Stimulated activated CD4-positive, alpha-beta T cell treated with anti-CD3 and anti-CD28 coated beads, Interleukin-12 subunit alpha, Interleukin-12 subunit beta, amount 100 ng/mL, for 24 hours (primary cell): ENCODE measurements at places on chromosomes 7 and 10.

DNA sequence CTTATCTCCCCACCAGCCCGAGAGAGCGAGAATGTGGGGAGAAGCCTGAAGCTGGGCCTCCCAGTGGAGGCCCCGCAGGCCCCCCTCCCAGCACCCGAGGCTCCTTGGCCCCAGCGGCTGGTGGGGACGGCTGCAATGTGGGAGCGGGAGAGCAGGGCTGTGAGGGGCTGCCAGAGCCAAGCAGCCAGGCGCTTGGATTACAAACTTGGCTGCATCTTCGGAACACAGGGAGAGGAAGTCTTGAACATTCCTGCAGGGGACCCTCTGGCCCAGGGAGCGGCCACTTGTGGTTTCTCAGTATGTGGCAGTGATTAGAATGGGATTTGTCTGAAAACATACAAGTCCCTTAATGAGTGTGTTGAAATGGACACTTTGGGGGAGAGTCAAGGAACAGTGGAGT lies 23.2 kb downstream of the ELN start:
- DNase-seq, result no peak

GRCh38 chr10:59362144-59362958 lies at the start of gene FAM13C:
TSS of gene FAM13C (minus strand) at chr10:59362549. CDS start at chr10:59362460, 89 bp downstream.
- DNase-seq, result no peak

DNA sequence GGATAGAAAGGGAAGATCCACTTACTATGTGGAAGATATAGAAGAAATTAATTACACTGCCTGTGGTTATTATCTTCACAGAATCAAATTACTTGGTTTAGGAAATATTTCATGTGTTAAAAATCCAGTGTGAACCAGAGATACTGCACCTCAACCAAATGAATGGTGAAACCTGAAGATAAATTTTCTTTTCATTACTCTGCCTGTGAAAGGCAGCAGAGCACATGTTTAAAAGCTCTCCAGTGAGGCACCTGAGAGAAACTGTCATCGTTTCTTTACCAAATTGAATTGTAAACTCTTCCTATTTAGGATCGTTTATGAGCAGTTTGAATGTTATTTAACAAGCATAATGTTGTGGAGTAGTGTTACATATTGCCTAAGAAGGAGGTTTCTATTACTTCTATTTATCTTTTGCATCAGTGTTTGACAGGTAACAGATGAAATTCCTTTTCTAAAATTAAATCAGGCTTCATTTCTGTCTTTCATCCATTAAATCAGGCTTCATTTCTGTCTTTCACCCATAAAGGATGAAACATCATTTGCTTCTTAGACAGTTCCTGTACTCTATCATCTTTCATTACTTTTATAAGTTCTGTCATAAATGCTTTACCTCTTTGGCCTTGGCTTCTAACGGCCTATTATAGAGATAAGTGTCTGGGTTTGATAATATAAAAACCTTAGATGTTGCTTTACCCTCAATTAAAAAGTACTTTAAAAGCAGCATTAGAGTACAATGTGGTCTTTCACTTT lies 266.6 kb downstream of the NXPH1 start:
- DNase-seq, result no peak

DNA sequence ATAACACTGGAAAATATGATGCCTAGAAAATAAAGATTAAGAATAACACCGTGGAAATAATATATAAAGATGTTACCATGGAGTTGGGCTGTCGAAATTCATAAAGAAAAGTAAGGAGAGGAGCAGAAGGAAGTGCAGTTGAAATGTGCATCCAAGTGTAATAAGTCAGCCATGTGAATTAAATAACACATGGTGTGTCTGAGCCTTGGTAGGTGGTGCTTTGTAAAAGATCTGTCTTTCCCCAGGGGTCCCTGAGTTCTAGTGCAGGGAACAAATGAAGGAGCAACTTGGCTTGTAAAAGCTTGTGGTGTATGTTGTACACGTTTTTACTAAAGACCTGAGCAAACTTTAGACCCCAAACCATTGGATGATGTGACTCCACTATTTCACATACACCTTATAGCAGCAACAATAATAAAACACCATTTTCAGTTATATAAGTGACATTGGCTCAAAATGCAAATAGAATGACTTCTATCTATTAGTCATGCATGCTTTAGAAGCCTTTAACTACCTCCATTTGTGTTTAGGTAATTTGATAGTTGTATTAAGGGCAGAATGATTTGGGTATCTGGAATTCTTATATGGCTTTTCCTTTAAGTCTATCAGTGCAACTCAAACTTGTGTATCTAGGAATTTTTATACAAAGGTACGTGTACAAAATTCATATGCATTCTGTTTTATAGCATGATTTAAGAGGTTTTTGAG lies 11.3 kb downstream of the STARD3NL start:
- no peak for DNase-seq

- no peak for DNase-seq
Measured at GRCh38 chr7:7771452-7771851, 53.0 kb upstream of the RPA3 start.

DNA sequence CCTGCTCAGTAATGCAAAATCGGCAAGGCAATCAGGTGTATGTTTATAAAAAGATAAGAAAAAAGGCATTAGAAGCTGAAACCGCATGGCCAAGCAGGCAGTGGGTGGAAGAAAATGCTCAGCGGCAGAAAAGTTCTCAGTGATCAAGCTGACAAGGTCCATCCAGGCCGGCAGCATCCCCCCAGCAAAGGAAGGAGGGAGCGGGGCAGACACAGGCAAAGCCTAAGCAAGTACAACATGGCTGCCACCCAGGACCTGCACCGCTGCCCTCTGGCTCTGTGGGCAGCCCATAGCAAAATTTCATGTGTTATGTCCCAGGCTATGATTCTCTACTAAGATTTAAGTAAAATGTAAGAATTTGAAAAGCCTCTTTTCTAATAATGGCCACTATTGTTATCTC lies 45.4 kb downstream of the MRPS24 start:
- no peak for DNase-seq

DNA sequence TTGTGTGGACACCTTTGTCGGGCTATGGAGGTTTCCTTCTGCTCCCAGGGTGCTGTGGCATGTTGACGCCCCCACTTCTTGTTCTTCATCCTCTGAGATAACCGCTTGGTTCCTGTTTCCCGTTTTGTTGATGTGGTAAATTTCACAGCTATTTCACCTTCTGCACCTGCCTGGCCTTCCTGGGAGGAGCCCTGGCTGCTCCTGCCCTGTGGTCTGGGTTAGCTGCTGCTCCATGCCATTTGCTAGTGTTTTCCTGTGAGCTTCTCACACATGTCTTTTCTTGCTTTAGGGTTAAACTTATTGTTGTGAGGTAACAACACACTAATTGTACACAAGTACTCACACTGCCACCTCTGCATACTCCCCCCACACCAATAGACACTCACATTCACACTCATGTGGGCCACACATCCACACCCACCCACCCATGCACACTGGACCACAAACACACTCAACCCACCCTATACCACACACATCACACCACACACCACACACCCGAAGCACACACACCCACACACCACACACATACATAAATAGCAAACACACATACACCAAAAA lies 46.5 kb upstream of the MSMB start:
- no peak for DNase-seq

- DNase-seq, result no peak
Measured at GRCh38 chr10:3754727-3755439, 30.1 kb downstream of the KLF6 start.

DNA sequence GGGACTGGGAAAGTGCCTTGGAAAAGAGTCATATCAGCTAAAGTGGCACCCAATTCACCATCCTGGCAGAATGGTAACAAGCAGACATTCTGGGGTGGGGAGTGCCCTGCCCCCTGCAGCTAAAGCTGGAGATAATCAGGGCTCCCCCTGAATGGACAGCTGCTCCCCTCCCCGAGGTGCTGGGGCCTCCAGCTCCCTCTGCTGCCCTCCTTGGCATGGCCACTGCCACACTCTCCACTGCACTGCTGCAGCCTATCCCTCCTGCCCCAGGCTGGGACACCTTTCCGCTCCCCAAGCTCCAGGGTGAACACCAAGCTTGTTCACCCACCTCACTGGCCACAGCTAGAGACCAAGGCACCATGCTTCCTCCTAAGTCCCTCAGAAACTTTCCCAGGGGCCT lies 9.8 kb upstream of the PARD3 start:
- DNase-seq, result no peak

GRCh38 chr7:25863729-25864110 lies 288.3 kb upstream of the NFE2L3 start:
- DNase-seq, result no peak

DNA sequence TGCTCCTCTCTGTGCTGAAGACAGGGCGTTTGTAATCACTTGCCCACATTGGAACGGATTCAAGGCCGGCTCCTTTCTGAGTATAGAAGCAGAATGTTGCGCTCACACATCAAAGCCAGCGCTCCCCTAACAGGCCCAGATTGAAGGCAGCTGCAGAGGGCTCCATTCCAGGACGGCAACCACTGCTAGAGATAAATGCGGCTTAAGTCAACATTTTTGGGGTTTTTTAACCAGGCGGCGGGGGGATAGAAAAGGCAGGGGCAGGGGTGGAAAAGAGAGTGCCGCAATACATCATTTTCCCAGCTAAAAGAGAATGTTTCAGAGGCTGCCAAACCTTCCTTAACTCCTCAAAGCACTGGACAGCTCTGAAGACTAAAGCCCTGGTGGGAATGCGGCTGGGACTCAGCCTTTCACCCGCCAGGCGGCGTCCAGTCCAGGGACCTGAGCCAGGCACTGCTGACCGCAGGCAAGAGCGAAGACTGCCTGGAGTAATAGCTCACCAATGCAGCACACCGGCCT lies 189.6 kb downstream of the TNS3 start:
- DNase-seq, result no peak

GRCh38 chr10:70462349-70462984 lies 16.1 kb upstream of the PALD1 start:
- DNase-seq, result no peak

DNA sequence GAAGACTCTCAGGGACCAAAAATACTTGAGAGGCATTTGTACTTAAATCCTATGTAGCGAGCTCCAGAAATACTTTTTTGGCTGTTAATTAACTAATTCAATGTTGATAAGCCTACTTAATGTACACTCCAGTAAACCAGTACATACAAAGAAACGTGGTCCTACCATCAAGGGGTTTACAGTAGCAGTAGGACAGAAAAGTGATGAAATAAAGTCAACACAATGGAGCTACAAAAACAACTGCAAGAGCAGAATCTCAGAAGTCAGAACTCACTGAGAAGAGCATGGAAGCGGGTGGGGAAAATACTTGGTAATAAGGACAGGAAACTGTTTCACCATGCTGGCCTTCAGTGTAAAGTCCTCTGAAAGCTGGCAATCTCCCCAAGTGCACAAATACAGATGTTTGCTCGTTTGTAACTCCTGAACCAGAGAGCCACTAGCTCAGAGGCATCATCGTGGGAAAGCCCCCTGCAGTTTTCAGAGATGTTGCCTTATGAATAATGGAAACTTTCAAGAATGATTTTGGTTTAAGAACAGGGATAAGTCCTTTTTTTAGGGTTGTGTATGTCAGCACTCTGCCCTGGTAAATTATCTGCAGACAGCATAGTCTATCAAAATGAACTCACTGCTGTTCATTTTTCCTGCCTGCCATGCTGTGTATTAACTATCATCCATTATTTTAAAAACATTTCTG lies 233.2 kb downstream of the SORCS1 start:
- DNase-seq, result no peak

DNA sequence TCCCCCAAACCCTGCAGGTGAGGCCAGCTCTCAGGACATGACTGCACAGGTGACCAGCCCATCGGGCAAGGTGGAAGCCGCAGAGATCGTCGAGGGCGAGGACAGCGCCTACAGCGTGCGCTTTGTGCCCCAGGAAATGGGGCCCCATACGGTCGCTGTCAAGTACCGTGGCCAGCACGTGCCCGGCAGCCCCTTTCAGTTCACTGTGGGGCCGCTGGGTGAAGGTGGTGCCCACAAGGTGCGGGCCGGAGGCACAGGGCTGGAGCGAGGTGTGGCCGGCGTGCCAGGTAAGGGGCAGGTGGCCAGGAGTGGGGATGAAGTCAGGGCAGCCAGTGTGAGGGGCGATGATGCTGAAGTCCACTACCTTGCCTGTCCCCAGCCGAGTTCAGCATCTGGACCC lies 8.3 kb upstream of the ATP6V1F start:
- no peak for DNase-seq

DNA sequence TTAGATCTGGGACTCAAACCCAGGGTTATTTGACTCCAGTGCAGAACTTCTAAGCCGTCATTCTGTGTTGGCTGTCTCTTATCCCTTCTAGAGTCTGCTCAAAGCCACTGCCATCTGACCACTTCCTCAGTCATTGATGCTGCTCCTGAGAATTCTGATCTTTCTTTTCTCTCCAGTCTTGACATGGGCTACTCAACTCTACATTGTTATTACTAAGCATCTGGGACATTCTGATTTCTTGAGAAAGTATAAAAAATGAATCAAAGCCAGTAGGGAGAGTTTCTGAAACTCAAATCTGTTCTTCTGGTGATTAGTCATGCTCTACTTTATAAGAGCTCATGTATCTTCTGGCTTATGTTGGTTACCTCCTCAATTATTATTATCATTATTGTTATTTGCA lies 48.7 kb downstream of the ANK3 start:
- no peak for DNase-seq

GRCh38 chr7:112416127-112416526 lies 34.1 kb upstream of the IFRD1 start:
- no peak for DNase-seq

DNA sequence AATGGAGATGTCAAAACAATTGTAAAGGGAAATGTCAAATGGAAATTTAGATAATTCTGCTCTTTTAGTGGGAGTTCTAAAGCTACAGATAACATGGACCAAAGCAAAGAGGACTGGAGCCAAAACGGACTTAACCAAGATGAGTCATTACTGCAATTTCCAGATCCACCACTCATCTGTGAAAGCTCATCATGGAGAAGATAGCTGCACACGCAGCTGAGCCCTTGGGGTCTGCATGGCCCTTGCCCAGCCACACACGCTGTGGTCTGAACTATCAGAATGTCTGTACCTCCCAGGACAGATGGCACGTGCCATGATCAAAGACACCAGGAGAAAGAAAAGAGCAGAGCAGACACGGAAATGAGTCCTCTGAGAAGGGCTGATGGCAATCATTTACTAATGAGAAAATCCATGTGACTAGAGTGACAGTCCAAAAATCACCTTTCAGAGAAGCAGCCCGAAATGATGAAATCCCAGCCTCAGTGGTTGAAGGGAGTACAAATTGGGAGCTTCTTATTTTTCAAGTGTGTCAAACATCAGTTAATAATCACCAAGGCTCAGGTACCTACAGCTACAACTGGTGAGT lies 177.9 kb upstream of the MGMT start:
- no peak for DNase-seq

GRCh38 chr10:88082391-88082790 lies 219.0 kb downstream of the PTEN start:
- no peak for DNase-seq

GRCh38 chr7:134804351-134804750 lies 24.9 kb downstream of the CALD1 start:
- DNase-seq, result no peak

GRCh38 chr7:47636433-47637175 lies 54.7 kb upstream of the TNS3 start:
- no peak for DNase-seq
